ENCODE measurements at places on chromosomes 5 and 9.

DNA sequence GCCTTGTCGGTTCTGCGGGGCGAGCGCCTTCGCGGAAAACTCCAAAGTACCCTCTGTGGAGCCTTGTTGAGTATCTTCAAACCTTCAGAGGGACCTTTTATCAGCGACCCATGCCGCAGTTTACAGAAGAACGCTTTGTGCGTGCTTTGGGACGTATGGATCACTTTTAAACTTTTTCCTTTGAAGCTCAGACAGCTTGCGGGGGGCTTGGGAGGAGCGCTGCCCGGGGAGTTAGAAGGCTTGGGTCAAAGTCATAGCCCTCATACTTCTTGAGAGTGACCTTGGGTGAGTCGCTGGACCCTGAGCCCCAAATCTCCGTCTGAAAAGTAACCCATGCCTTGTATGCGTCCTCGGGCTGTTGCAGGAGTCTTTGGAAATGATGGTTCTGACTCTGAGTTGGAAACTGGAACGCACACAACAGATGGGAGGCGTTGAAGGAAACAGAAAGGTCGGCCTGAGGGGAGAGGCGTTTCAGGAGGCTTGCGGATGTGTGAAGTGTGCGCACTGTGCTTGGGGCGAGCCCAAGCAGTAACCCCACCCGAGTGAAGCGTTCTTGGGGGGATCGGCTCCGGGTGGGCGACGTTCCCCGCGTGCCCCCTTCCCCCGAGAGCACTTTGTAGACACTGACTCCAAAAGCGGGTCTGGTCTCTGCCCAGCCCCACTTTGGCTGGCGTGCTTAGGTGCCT, 661 bp upstream of the SLC25A51 start:
- no peak for DNase-seq

DNA sequence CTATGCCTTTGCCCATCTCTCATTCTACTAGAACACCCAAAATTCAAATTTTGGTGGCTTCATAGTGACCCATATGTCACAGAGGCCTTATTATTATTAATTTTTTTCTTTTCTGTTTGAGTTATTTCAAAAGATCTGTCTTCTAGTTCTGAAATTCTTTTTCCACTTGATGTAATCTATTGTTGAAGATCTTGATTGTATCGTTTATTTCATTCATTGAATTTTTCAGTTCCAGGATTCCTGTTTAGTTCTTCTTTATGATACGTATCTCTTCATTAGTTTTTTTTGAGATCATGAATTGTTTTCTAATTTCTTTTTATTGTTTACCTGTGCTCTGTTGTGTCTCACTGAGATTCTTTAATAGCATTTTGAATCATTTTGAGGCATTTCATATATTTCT, 24.6 kb upstream of the APBA1 start:
- no peak for DNase-seq

- DNase-seq = no peak
Observed at GRCh38 chr5:73605223-73606087, 20.5 kb upstream of the ARHGEF28 start.

DNA sequence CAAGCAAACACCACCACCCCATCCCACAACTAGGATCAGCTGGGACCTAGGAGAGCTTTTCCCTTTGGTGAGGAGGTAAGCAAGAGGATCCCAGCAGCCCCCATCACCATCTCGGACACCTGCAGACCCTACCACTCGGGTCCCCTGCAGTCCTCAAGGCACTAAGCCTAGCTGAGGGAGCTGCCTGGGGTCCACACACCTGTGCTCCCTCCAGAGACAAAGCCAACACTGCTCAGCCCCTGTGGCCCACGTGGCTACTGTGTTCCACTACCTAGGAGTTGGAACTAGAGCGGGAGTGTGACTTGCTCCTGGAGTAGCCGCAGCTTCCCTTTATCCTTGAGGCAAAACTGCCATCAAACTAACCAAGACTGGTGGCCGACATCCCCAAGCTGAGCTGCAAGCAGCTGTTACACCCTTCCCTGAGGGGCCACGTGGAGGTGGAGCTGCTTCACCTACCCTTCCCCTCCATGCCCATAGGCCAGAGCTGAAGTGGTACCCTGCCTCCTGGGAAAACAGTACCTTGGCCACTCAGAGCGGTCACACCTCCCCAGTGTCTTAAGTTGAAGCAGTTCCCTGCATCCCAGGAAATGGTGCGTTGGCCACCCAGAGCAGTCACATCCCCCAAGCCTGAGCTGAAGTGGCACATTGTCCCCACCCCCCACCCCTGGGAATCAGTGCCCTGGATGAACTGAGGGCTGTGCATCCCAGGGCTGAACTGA, 205.5 kb downstream of the CACNA1B start:
- no peak for DNase-seq

- DNase-seq = no peak
Observed at GRCh38 chr9:82183181-82183860, 194.7 kb downstream of the SPATA31D1 start.

- DNase-seq = no peak
Observed at GRCh38 chr5:88938488-88938887, 55.5 kb upstream of the MEF2C start.

DNA sequence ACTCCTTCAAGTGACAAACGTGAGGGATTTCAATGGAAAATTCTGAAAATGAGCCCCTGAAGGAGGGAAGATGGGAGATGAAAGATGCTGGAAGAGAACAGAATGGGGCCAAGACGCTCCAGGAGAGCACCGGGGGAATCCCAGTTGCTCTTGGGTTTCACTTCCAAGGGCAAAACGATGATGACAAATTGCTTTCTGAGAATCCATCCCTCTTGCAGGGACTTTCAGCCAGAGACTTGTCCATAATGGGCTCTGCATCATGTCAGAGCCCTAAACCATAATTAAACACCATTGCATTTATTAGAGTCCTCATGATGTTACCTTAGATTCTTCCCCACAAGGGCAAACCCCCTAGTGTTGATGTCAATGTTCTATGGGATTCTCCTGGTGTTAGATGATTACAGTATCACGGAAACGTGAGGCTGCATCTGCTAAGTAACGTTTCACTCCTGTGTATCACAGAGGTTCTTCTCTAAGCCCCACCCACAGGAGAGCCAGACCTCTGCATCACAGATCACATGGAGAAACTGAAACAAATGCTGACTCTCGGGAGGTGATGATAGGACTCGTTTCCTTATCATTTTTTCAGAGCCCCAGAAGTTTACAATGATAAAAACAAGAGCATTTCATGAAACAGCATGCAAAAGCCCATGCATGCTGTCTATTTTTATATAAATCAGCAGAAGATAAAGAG, 114.4 kb downstream of the TENT4A start:
- no peak for DNase-seq

DNA sequence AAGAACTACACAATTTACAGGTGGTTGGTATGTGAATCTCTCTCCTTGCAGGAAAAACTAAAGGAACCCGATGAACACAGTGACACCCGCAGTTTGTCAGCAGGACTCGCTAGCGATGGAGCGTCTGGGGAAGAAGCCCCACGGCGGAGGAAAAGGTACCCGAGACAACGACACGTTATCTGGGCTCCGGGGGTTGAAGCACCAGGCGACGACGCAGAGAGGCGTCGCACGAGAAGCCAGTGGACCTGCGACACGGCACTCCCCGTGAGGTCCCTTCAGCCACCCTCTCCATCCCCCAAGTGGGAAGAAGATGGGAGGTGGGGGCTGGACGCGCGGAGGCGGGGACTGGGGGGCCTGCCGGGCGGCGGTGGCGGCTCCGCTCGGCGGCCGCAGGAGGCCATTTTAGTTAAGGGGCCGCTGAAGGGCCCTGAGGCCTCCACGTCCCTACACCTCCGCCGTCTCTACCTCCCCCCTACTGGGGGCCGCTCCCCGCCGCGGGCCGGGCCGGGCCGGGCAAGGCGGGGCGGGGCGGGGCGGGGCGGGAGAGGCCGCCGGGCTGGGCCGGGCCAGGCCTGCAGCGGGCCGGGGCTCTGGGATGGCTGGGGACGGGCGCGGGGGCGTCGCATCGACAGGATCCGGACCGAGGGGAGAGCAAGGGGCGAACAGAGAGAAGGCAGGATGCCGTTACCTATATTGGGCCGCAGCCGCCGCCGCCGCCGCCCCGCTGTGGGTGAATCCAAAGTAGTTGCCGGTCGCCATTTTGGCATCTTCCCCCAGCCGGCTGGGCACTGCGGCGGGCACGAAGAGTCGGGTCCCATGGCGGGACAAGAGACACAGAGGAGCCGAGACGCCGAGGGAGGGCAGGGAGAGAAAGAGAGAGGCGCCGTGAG, 754 bp downstream of the ZFR start:
- DNase-seq = peak; percentile 77

DNA sequence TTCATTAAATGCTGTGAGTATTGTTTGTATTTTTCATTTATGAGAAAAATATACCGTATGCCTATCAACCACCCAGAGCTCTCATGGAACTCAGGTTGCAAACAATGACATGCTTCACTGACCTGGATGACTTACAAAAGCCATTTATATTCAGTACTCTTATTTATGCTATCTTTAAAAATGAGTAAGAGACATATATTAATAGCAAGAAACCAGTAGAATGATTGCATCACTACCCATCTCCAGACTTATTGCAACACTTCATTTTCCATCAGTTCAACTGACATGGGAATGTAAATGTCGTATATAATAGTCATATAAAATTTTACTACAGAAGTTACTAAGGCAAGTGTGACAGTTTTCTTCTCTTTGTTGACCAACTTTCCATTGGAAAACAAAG, 69.1 kb downstream of the OTP start:
- no peak for DNase-seq

DNA sequence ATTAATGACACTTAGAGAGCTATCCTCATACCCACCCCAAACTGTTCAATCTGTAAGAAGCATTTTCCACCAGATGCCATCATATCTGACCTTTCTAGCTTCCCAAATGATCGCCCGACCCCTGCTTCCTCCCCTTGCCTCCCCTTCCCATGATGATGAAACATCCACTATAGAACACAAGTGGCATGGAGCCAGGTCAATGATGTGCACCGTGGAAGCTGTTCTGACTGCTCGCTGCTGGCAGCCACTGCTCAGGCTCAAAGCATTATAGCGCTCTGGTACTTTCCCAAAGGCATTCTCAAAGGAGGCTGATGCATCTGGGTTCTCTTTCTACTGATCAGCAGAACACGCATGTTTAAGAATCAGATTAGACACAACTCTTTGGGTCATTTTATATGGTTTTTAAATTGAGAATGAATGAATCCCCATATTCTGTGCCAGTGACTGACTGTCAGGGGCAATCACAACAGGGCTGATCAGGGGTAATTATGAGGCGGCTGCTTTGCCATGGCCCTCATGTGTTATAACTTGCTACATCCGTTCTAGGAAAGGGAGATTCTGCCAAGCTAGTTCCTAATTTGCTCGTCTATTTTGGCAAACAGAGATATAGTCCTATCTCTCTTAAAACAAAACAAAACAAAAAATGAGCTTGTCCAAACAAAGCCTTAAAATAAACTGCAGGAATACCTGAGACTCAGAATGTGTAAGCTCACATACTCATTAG, 343.7 kb downstream of the ENC1 start:
- peak; percentile 43 for DNase-seq

GRCh38 chr5:39928709-39929108, 503.9 kb upstream of the DAB2 start:
- DNase-seq = no peak

DNA sequence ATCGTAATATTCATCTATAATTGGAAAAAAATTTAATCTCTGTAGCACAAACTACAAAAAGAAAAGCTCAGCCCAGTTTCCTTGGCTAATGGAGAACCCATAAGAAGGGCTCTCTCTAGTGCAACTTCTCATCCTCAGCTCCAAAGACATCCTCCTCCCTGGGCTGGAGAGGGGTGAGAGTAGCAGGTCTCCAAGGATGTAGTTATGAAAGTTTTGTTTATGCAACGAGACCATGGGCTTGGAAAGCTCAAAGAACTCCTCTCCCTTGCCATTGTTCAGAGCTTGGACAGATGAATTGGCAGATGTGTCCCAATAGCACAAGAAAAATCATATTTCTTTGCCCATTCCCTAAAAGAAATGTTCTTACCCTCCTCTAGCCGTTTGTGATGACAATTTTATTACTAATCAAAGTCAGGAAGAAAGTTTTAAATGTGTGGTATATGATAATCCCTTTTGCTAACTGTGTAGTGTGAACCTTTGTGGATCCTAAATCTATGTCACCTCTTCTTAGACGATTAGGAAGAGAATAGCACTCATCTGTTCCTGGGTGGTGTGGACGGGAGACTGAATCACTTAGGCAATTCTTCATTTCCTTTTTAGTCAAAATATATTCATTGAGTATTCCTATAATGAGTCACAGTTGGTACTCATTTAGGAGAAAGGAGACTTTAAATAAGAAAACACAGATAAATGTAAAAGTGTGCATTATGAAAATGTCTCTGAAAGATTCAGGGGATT, 52.2 kb downstream of the GARNL3 start:
- no peak for DNase-seq

- no peak for DNase-seq
Observed at GRCh38 chr5:168939156-168939800, 360.1 kb upstream of the PANK3 start.

DNA sequence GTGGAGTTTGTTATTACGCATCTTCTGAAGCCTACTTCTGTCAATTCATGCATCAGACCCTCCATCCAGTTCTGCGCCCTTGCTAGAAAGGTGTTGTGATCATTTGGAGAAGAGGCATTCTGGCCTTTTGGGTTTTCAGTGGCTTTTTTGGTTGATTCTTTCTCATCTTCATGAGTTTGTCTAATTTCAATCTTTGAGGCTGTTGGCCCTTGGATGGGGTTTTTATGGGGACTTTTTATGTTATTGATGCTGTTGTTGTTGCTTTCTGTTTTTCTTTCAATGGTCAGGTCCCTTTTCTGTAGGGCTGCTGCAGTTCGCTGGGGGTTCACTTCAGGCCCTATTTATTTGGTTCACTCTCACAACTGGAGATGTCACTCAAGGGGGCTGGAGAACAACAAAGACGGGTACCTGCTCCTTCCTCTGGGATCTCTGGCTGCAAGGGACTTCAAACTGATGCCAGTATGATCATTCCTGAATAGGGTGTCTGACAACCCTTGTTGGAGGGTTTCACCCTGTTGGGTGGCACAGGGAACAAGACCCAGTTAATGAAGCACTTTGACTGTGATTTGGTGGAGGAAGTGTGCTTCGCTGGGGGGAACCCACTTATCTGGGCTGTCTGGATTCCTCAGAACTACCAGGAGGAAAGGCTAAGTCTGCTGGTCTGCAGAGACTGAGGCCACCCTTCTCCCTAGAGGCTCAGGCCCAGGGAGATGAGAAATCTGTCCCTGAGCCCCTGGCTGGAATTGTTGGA, 226.7 kb upstream of the PTGER4 start:
- DNase-seq = no peak

GRCh38 chr5:139186752-139187326, 11.3 kb downstream of the SIL1 start:
- DNase-seq = no peak

DNA sequence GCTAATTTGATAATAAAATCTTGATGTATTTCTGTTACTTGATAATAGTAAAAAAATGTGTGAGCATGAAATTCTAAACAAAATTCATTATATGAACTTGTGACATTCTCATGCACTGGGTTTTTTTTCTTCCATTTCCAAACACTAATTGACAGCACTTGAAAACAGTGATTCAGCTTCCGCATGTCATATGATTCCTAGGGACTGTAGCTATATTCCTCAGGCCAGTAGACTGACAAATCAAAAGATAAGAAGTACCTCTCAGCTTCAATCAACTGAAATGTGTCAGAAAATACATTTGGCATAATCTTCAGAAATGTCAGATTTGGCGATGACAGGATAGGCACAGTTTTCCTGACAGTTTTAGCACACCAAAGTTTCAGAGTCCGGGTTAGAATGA, 52.5 kb downstream of the EFNA5 start:
- DNase-seq = no peak

GRCh38 chr9:68426755-68427154, 70.3 kb downstream of the PGM5 start:
- no peak for DNase-seq
